Activated CD4-positive, alpha-beta T cell treated with anti-CD3 and anti-CD28 coated beads, Interleukin-2, amount 10 ng/mL, durations not matched to agents 7 days and 5 days (primary cell): ENCODE measurements at places on chromosomes 11 and 22.

DNA sequence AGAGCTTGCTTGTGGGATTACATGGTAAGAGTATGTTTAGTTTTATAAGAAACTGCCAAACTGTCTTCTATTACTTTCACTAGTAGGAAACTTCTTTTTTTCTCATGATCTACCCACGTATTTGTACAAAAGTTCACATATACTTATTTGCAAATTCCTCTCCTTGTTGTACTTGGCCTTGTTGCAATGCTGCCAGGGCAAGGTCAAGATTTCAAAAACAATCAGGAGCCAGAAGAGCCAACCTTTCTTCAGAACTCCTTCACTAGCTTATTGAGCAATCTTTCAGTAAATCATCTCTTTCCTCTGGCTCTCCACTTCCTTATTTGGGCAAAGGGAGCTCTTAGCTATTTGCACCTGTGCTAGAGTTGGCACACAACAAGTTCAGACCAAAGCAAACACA, 9.7 kb downstream of the SRSF8 start:
- no peak overlapping the region for H3K27ac ChIP-seq
- DNase-seq = no peak
- peaks cover 5% of the 10 kb centered on the region for H3K27me3 ChIP-seq
- H3K36me3 ChIP-seq = peaks cover 1% of the 10 kb centered on the region

DNA sequence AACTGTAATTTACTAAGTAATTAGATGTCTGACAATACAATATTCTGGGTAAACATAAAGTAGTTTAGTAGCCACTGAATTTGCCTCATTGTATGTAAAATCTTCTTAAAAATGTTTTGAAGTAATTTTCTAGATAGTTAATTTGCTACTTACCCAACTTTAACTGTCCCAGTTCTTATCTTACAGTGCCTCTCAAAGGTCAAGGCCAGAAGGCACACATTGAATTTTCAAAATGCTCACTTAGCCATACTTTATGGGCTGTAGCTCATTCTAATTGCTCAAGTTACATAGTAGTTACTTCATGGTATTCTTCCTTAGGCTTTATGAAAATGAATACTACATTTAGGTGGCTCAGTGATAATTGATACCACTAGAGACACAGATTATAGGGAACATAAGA, 666.6 kb downstream of the CNTN5 start:
- H3K36me3 ChIP-seq = no peaks in the 10 kb centered on the region
- H3K4me1 ChIP-seq = no peaks in the 10 kb centered on the region
- DNase-seq = no peak
- no peak overlapping the region for H3K27ac ChIP-seq
- no peaks in the 10 kb centered on the region for H3K27me3 ChIP-seq

DNA sequence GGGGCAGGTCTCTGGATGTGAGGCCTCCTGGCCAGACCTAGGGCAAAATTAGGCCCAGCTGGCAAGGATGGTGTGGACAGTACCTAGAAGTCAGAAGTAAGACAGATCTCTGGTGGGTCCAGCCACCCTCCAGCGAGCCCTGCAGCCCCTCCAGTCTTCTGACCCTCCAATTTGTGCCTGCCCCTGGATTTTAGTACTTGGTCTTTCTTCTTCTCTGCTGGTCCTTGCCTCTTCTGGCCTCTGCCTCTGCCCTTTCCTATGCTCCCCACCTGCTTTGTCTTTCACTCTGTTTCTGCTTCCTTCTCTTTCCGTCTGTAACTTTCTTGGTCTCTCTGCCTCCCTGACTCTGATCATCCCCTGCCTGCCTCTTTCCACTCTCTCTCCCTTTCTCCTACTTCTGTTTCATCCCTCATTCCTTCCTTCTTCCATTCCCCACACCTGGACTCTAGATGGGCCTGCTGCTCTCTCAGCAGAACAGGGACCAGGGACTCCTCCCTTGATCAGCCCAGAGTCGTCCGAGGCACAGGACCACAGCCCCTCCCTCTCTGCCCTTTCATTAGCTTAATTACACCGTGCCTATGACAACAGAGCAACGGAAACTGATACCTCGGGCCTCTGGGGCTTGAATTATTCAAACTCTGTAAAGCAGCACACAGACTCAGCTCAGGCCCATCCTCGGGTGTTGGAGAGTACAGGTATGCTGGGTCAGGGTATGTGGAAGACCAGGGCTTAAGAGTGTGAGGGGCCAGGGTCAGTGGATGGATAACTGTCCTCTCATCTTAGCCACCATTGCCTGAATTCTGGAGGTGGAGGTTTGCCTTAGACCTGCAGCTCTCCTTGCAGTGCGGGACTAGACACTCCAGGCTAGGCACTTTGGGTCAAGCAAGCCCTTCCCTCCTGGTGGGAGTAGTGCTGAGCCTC, at the start of gene CHRNA10:
Gene CHRNA10, minus strand, starts transcription at position 51 of the 921 bp plus-strand sequence. CDS start 72 bp downstream, outside the sequence.
- H3K27me3 ChIP-seq = no peaks in the 10 kb centered on the region
- no peak for DNase-seq
- no peak within 1 kb of the TSS for H3K4me3 ChIP-seq
- H3K27ac ChIP-seq = no peak within 1 kb of the TSS
- peaks cover 31% of the 10 kb centered on the region for H3K36me3 ChIP-seq

DNA sequence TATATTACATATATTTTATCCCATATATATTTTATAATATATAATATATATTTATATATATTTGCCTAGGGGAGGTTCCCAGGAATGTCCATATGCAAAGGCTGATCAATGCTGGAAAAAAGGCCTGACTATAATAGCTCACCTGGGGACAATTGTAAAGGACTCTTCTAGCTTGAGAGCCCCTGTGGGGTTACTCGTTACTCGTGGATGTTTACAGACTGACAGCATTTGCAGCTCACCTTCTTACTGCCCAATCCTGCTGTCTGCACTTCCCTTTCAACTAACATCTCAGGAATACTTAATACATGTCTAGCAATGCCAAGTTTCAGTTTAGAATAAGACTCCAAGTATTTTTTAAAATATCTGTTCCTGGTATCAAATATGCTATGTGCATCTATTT, 1365.4 kb upstream of the RAG2 start:
- DNase-seq = no peak
- no peak overlapping the region for H3K27ac ChIP-seq
- no peaks in the 10 kb centered on the region for H3K36me3 ChIP-seq
- H3K4me1 ChIP-seq = no peaks in the 10 kb centered on the region

- DNase-seq = no peak
- no peaks in the 10 kb centered on the region for H3K4me1 ChIP-seq
- H3K4me3 ChIP-seq = no peak overlapping the region
- H3K27me3 ChIP-seq = peaks cover 19% of the 10 kb centered on the region
Observed at GRCh38 chr22:49271831-49272230, 555.8 kb downstream of the BRD1 start.

- no peaks in the 10 kb centered on the region for H3K36me3 ChIP-seq
- H3K27ac ChIP-seq = no peak overlapping the region
- DNase-seq = no peak
- no peak overlapping the region for H3K4me3 ChIP-seq
- H3K27me3 ChIP-seq = peaks cover 5% of the 10 kb centered on the region
- no peaks in the 10 kb centered on the region for H3K4me1 ChIP-seq
Observed at GRCh38 chr22:29139965-29140782, 65.5 kb upstream of the EMID1 start.

DNA sequence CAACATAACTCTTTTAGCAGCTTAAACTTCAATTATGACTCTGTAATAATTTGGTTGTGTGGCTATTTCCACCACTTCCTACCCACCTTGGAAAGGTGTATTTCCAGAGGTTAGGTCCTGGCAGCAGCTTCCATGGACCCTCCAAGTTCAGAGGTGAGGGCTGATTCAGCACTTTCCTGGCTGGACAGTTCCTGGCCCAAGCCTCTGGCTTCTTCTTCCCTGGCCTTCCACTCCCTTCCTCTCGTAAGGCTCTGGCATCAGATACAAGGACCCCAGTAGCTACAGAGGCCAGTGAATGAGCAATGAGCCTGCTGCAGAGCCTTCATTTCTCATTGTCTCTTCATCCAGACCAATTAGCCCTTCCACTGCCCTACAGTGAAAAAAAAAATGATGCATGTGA, 98.1 kb upstream of the KIRREL3 start:
- H3K4me1 ChIP-seq = no peaks in the 10 kb centered on the region

DNA sequence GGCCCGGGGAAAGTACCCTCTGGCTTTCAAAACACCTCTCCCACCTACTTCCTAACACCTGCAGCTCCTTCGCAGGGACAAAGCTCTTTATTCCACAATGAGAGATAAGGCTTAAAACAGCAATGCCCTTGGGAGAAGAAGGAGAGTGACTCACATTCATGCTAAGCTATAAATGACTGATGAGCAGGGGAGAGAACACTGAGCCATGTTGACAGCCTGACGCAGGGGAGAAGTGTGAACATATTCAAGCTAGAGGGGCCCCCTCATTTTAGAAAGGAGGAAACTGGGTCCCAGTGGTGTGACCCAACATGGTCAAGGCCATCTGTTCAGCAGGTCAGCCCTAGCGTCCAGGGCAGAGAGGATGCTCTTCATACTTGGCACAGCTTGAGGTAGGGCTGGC, 171.8 kb downstream of the DSCAML1 start:
- H3K4me3 ChIP-seq = no peak overlapping the region
- H3K4me1 ChIP-seq = no peaks in the 10 kb centered on the region
- peaks cover 8% of the 10 kb centered on the region for H3K27me3 ChIP-seq
- H3K36me3 ChIP-seq = no peaks in the 10 kb centered on the region
- no peak overlapping the region for H3K27ac ChIP-seq

- no peaks in the 10 kb centered on the region for H3K27me3 ChIP-seq
- H3K4me3 ChIP-seq = no peak overlapping the region
- peaks cover 21% of the 10 kb centered on the region for H3K36me3 ChIP-seq
- no peak for DNase-seq
Observed at GRCh38 chr11:74937696-74938475, 11.0 kb downstream of the XRRA1 start.

GRCh38 chr22:36136475-36136874, 24.1 kb downstream of the APOL3 start:
- H3K4me3 ChIP-seq = no peak overlapping the region
- H3K36me3 ChIP-seq = peaks cover 20% of the 10 kb centered on the region
- H3K4me1 ChIP-seq = peaks cover 10% of the 10 kb centered on the region
- DNase-seq = no peak
- H3K27me3 ChIP-seq = no peaks in the 10 kb centered on the region

DNA sequence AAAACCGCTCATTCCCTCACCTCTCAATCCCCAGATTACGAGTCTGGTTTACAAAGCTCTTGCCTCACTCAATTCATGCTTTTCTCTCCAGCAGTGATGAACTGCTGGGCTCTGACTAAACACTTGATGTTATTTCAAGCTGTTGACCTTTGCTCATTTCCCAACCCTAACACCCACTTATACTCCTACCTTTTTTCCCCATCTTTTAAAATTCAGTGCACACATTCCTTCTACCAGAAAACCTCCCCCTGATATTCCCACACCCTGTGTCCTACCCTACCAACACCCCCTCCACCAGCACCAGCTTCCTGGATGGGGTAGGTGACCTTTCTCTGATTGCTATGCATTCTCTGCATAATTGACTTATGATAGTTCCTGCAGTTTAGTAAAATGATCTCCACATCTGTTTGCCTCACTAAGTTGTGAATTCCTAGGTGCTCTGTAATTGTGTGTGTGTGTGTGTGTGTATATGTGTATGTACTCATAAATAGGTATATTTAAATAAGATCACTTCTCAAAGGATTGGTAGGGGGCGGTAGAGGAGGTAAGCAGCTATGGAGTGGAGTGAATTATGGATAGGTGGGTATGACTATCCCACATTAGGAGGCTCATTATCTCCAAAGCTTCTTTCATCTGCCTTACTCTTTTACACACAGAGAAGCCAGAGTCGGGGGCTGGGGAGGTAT, 842 bp downstream of the HEPACAM start:
- no peak overlapping the region for H3K4me3 ChIP-seq
- DNase-seq = no peak
- H3K27ac ChIP-seq = no peak overlapping the region
- H3K4me1 ChIP-seq = peaks cover 12% of the 10 kb centered on the region

DNA sequence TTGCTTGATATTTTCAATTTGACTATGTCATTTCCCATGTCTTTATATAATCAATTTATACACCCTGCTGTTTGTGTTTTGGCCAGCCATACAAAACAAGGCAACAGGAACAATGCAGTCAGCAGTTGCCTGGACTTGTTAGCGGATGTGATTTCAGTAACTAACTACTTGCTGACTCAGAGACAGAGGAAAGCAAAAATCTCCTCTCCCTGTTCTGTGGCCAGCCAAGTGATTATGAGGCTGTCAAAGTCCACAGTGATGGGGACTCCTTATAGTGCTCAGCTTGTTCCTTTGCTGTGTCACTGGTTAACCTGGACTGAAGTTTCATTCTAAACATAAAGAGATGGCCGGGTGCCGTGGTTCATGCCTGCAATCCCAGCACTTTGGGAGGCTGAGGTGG, 32.6 kb upstream of the APLP2 start:
- no peaks in the 10 kb centered on the region for H3K27me3 ChIP-seq
- H3K27ac ChIP-seq = no peak overlapping the region
- no peaks in the 10 kb centered on the region for H3K36me3 ChIP-seq
- no peaks in the 10 kb centered on the region for H3K4me1 ChIP-seq

- H3K4me1 ChIP-seq = peaks cover 39% of the 10 kb centered on the region
- no peak for DNase-seq
- H3K27ac ChIP-seq = peak overlapping the region; percentile 98
- H3K36me3 ChIP-seq = peaks cover 21% of the 10 kb centered on the region
- H3K27me3 ChIP-seq = no peaks in the 10 kb centered on the region
- H3K4me3 ChIP-seq = peak overlapping the region; percentile 94
Observed at GRCh38 chr11:9462172-9462799, 1.5 kb downstream of the ZNF143 start.

- H3K27me3 ChIP-seq = no peaks in the 10 kb centered on the region
- no peak for DNase-seq
- H3K27ac ChIP-seq = no peak overlapping the region
Observed at GRCh38 chr11:133072378-133072777, 459.9 kb downstream of the OPCML start.

DNA sequence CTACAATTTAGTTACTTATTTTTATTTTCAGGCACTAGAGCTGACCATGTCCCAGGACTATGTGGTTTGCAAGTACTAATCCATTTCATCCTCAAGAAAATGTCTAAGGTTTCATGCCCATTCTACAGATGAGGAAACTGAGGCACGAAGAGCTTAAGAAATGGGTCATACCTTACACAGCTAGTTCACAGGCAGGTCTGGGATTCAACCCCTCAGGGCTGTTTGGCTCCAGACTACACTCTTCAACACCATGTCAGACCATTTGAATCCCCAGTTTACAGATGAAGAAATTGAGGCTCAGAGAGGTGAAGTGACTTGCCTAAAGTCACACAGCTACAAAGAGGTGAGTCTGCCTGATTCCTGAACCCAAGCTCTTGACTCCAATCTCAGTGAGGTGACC, 144.1 kb downstream of the MIAT start:
- H3K4me1 ChIP-seq = no peaks in the 10 kb centered on the region
- no peak overlapping the region for H3K27ac ChIP-seq
- DNase-seq = no peak

- no peak for DNase-seq
- H3K27ac ChIP-seq = no peak overlapping the region
- no peaks in the 10 kb centered on the region for H3K27me3 ChIP-seq
- peaks cover 9% of the 10 kb centered on the region for H3K36me3 ChIP-seq
- H3K4me3 ChIP-seq = peak overlapping the region; percentile 34
Observed at GRCh38 chr22:30637701-30638114, 2.1 kb downstream of the SLC35E4 start.
